ENCODE measurements at places on chromosomes 1 and 21. TPM values are rescaled to one million over a fixed set of nuclear protein-coding genes. Genes with fewer than 3 reads are reported as not detected.

GRCh38 chr1:8358897-8359616, 41.1 kb downstream of the SLC45A1 start:
- H3K27me3 ChIP-seq, result no peaks in the 10 kb centered on the region
- no peaks in the 10 kb centered on the region for H3K36me3 ChIP-seq
- peak overlapping the region; percentile 31 for H3K27ac ChIP-seq
- no peak overlapping the region for H3K4me3 ChIP-seq
- no peak for DNase-seq

DNA sequence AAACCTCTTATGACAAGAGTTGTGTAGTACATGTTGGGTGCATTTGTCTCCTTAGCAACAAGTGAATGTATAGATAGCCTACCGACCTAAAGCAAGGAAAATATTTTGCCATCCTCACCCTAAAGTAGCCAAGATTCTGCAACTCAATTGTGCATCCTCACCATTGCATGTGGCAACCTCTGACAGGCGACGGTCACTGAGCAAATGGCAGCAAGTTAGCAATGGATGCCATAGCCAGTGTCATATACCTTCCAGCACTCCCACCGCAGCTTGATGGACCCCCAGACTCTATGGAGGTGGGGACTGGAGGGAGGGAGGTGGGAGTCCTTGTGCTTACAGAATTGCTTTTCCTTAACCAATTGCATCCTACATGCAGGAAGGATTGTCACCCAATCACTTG, 17.0 kb downstream of the PROX1 start:
- no peaks in the 10 kb centered on the region for H3K36me3 ChIP-seq
- H3K27ac ChIP-seq, result no peak overlapping the region
- H3K4me3 ChIP-seq, result no peak overlapping the region
- no peak for DNase-seq

- no peak overlapping the region for H3K4me3 ChIP-seq
- H3K4me1 ChIP-seq, result no peaks in the 10 kb centered on the region
- DNase-seq, result no peak
- no peaks in the 10 kb centered on the region for H3K36me3 ChIP-seq
- H3K27ac ChIP-seq, result no peak overlapping the region
- H3K27me3 ChIP-seq, result no peaks in the 10 kb centered on the region
These were observed 167.1 kb upstream of the PLD5 start for GRCh38 chr1:242691610-242691945.

GRCh38 chr1:10495952-10496351, 21.2 kb downstream of the PEX14 start:
- no peaks in the 10 kb centered on the region for H3K36me3 ChIP-seq
- no peak overlapping the region for H3K27ac ChIP-seq
- H3K4me3 ChIP-seq, result no peak overlapping the region
- H3K27me3 ChIP-seq, result no peaks in the 10 kb centered on the region
- DNase-seq, result no peak

GRCh38 chr1:19661721-19662228, 2.9 kb upstream of the HTR6 start:
- no peak overlapping the region for H3K4me3 ChIP-seq
- H3K36me3 ChIP-seq, result no peaks in the 10 kb centered on the region
- DNase-seq, result peak; percentile 46
- H3K27me3 ChIP-seq, result no peaks in the 10 kb centered on the region

- no peak overlapping the region for H3K4me3 ChIP-seq
- no peaks in the 10 kb centered on the region for H3K27me3 ChIP-seq
- DNase-seq, result no peak
- H3K36me3 ChIP-seq, result no peaks in the 10 kb centered on the region
- no peaks in the 10 kb centered on the region for H3K4me1 ChIP-seq
These were observed 127.0 kb upstream of the TIAM1 start for GRCh38 chr21:31470896-31471694.

GRCh38 chr1:175088525-175088951, 20.9 kb downstream of the TNN start:
- no peak for DNase-seq
- no peak overlapping the region for H3K27ac ChIP-seq
- no peaks in the 10 kb centered on the region for H3K27me3 ChIP-seq
- no peaks in the 10 kb centered on the region for H3K4me1 ChIP-seq
- no peak overlapping the region for H3K4me3 ChIP-seq

DNA sequence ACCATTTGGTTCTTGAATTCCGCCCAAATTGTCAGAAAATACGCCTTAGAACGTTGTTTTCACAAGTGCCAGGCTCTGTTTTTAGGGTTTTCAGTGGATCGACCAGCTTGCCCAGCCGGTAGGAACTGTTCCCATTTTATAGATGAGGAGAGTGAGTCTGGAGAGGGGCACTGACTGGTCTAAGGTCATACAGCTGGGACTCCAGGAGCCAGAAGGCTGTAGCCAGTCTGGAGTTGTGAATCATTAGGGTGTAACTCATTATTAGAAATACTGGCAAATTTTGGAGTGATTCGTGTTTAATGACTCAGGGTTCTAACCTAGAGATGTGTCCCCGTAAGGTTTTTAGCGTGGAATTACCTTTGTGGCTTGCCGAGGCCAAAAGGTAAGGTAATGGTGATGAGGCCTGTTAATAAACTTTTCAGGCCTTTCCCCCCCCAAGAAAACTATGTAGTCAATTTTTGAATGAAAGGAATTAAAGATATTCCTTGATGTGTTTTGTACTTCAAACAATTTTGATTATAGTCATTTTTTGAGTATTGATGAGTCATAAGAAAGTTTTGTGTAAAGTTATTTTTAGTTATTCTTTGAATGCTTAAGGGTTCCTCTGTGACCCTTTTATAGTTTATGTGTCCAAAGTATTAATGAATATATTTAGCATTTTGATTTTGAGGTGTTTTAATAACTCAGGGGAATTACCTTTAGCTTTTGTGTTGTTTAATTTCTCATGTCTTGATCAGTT, 2.1 kb downstream of the DYRK1A start:
- H3K27me3 ChIP-seq, result no peaks in the 10 kb centered on the region
- H3K36me3 ChIP-seq, result no peaks in the 10 kb centered on the region
- peaks cover 38% of the 10 kb centered on the region for H3K4me1 ChIP-seq
- peak overlapping the region; percentile 97 for H3K27ac ChIP-seq

DNA sequence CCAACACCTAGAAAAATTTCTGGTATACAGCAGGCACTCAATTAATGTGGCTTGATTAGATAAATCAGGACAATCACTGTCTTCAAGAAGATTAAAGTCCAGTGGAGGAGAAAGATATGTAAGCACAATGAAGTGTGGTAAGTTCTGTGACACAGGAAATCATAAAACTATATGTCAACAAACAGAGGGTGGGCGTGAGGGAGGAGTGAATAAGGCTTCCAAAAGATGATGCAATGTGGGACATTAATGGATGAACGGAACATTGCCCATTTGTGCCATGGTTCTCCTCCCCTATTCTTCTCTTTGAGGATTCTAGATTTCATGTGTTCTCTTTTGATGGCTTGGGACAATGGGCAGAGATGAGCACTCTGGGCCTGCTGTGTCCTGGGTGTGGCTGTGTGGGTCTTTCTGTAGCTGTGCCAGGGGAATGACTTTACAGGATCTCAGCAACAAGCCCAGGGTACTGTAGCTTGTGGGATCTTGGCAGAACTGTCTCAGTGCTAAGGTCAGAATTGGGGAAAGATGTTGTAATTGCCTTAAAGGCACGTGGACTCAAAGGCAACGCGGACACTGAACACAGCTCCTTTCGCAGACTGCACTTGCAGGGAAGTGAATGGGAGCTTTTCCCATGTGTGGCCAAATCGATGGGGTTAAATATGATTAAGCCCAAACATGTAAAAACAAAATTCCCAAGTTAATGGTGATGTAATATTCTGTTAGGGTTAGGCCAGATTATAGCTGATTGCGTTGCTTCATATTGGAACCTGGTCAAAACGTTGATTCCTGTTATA, 366.9 kb downstream of the TGFB2 start:
- H3K27me3 ChIP-seq, result no peaks in the 10 kb centered on the region
- no peak overlapping the region for H3K27ac ChIP-seq
- no peak for DNase-seq
- no peaks in the 10 kb centered on the region for H3K4me1 ChIP-seq
- H3K36me3 ChIP-seq, result no peaks in the 10 kb centered on the region

- no peaks in the 10 kb centered on the region for H3K36me3 ChIP-seq
- H3K27me3 ChIP-seq, result no peaks in the 10 kb centered on the region
- no peak overlapping the region for H3K4me3 ChIP-seq
- DNase-seq, result no peak
These were observed 249.4 kb downstream of the DYRK1A start for GRCh38 chr21:37615962-37616361.

DNA sequence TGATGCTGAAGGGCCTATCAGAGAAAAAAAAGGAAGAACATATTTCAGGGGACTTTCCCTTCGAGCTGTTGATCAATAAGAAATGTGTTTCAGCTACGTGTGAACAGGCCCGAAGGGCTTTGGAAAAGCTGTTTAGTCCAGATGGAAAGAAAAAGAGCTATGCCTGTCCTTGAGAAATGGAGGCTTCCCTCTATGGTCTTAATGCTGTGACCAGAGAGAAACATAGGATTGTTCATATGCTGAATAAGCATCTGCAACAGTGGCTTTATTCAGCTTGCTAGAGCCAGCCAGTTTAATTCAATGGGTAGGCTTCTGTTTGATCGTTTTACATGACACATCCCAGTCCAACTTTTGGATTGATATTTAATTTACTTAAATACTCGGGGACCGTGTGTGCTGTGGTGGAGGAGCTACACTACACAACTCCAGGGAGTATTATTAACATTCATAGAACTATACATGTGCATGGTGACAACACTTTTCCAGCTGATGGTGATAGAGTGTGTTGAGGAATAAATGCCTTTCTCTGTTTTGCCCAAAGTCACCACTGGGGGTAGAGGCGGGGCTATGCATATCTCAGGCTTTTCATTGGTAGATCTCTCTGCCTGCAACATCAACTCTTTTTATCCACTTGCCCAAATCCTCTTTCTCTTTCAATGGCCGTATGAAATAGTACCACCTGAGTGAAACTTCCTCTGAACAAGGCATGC, 106.7 kb upstream of the C8B start:
- no peak overlapping the region for H3K27ac ChIP-seq
- H3K4me1 ChIP-seq, result no peaks in the 10 kb centered on the region
- no peak overlapping the region for H3K4me3 ChIP-seq

- no peak for DNase-seq
- H3K36me3 ChIP-seq, result no peaks in the 10 kb centered on the region
- no peak overlapping the region for H3K27ac ChIP-seq
- H3K4me3 ChIP-seq, result no peak overlapping the region
- no peaks in the 10 kb centered on the region for H3K27me3 ChIP-seq
These were observed 61.0 kb downstream of the B3GALT5 start for GRCh38 chr21:39673736-39674135.

DNA sequence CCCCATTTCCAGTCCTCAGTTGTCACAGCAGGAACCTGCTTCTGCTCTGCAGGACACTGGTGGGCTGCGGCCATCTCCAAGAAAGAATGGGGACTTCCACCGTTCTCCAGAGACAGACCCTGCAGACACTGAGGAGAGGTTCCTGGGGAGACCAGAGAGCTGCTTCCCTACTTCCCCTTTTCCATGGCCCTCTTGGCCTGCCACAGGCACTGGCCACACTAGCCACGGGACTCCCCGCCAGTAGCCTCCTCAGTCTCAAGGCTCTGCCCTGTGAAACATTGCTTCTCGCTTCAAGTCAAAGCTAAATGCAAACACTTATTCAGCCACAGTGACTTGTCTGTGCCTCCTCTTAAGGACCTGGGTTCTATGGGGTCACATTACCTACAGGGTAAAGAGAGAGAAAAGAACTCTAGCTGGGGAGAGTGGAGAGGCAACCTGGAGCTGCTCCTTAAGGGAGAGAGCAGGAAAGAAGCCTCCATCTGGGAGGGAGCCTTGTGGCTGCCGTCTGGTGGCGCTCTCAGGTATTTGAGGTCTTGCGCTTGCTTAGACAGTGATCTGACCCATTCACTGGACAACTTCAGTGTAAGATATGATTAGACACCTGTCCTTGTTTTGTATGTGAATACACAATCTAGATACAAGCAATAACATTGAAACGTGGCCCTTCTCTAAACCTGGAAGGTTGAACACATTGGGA, 5.4 kb upstream of the SLAMF8 start:
- no peak overlapping the region for H3K27ac ChIP-seq
- no peaks in the 10 kb centered on the region for H3K36me3 ChIP-seq
- no peak overlapping the region for H3K4me3 ChIP-seq
- DNase-seq, result no peak
- no peaks in the 10 kb centered on the region for H3K27me3 ChIP-seq

- H3K4me3 ChIP-seq, result no peak overlapping the region
- H3K4me1 ChIP-seq, result no peaks in the 10 kb centered on the region
- no peak for DNase-seq
- H3K27ac ChIP-seq, result no peak overlapping the region
- no peaks in the 10 kb centered on the region for H3K36me3 ChIP-seq
These were observed 131.6 kb upstream of the ETV3 start for GRCh38 chr1:157269656-157270375.

DNA sequence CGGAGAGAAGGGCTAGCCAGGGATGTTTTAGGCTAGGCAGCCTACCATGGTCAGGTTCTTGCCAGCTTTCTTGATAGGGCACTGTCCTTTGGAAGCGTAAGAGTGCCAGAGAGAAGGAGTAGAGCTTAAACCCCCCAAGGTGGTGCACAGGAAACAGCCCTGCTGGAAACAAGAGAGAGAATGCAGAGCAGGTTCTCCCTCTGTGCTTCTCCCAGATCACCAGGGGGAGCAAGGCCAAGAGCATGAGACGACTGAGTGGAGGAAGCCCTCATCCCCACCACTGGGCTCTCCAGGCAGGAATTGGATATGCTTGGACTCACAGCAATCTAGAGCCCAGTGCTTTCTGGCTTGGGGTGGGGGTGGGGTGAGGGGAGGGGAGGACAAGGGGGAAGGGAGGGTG, 49.8 kb downstream of the ATP2B4 start:
- H3K27ac ChIP-seq, result no peak overlapping the region
- no peaks in the 10 kb centered on the region for H3K36me3 ChIP-seq
- DNase-seq, result no peak
- H3K4me1 ChIP-seq, result peaks cover 36% of the 10 kb centered on the region

- H3K4me3 ChIP-seq, result no peak overlapping the region
- no peaks in the 10 kb centered on the region for H3K27me3 ChIP-seq
- H3K4me1 ChIP-seq, result peaks cover 17% of the 10 kb centered on the region
- no peaks in the 10 kb centered on the region for H3K36me3 ChIP-seq
- DNase-seq, result no peak
These were observed 7.3 kb downstream of the CSF1 start for GRCh38 chr1:109917768-109918606.

GRCh38 chr1:43352881-43353280, 5.9 kb upstream of the CDC20 start:
- no peak overlapping the region for H3K27ac ChIP-seq
- no peaks in the 10 kb centered on the region for H3K4me1 ChIP-seq
- DNase-seq, result no peak
- no peak overlapping the region for H3K4me3 ChIP-seq

GRCh38 chr1:85202092-85202863, 1.5 kb upstream of the SYDE2 start:
- peak overlapping the region; percentile 73 for H3K4me3 ChIP-seq
- H3K4me1 ChIP-seq, result no peaks in the 10 kb centered on the region
- no peak overlapping the region for H3K27ac ChIP-seq
- no peak for DNase-seq

Gene ETNK2
- total RNA-seq, result 116 TPM

Gene HAPLN2
- total RNA-seq, result 6.0 TPM

Gene ADAM30
- total RNA-seq, result 9.5 TPM

Gene ZBTB8B
- 0.50 TPM for total RNA-seq

Gene CRABP2
- 2.1 TPM for total RNA-seq

Gene NMNAT2
- 45.7 TPM for total RNA-seq

Gene GNL2
- 57.4 TPM for total RNA-seq
